ENCODE measurements at places on chromosomes 5 and 9. TPM values are rescaled to one million over a fixed set of nuclear protein-coding genes. Genes with fewer than 3 reads are reported as not detected.

Gene PCDHGB7
- total RNA-seq = 9.8 TPM

Gene PLAC8L1
- not detected for total RNA-seq

Gene BTNL3
- total RNA-seq = not detected

Gene ANKDD1B
- total RNA-seq = not detected

Gene LHX2
- not detected for total RNA-seq

Gene SLC25A2
- 0.16 TPM for total RNA-seq

Gene CTXN3
- total RNA-seq = not detected

Gene SLC22A4
- total RNA-seq = 1.6 TPM

Gene PHF24
- 0.19 TPM for total RNA-seq

Gene GRHPR
- 109 TPM for total RNA-seq

Gene GARNL3
- 12.6 TPM for total RNA-seq

Gene MARCOL
- total RNA-seq = not detected

- DNase-seq = no peak
Measured at GRCh38 chr5:96919754-96920197, 16.1 kb upstream of the LNPEP start.

- no peak for DNase-seq
Measured at GRCh38 chr5:10567781-10568321, 4.0 kb downstream of the ANKRD33B start.

- DNase-seq = no peak
Measured at GRCh38 chr9:20270161-20270560, 352.1 kb downstream of the MLLT3 start.

GRCh38 chr5:55711507-55712022 is 559 bp downstream of the SLC38A9 start:
- no peak for DNase-seq

DNA sequence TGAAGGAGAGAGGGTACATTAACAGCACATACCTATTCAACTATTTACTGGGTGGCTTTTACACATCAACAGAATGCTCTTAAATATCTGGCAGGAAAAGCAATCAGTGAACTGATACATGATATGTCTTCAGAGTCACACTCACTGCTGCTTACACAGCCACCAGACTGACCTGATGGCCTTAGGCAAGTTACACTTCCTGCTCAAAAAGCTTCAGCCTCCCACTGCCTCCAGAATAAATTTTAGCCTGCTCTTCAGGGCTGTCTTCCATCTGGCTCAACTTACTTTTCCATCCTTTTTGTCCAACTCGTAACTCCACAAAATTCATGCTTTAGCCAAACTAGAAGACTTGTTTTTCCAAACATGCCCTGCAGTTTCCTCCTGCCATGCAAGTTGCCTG is 10.7 kb downstream of the LOX start:
- DNase-seq = no peak

DNA sequence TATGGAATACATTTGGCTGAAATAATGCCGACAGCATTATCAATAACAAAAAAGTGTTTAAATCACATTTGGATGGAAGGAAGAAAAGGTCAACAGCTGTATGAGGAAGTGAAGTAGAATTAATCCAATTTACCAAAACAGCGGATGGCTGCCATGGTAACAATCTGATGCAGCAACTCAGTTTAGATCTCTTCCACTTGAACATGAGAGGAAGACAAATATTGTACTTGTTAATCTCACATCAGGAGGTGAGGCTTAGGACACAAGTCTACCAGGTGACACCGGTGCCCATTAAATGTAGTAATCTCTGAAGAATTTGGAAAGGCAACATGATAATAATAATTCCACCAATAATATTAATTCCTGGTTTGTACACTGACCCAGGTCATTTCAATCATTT is 2.4 kb downstream of the RASEF start:
- no peak for DNase-seq

GRCh38 chr9:69923972-69924371 is 103.4 kb downstream of the CFAP95 start:
- DNase-seq = no peak

DNA sequence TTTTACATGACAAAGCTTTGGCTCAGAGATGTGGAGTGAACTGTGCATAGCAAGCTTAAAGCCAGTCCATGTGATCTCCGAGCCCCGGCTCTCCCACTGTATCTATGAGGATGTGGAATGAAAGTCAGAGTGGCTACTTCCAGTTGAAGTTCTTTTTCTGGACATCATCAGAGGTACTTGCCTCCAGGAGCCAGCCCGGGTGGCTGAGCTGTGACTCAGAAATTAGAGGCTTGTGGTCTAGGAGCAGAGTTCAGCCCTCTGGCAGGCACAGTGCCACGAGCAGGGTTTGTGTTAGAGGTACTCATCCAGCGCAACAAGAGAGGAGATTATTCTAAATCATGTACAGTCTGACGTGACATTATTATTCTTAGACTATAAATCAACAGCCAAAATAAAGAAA is 322.5 kb downstream of the CDK5RAP2 start:
- no peak for DNase-seq

- no peak for DNase-seq
Measured at GRCh38 chr5:170471551-170472178, 32.2 kb upstream of the KCNIP1 start.

DNA sequence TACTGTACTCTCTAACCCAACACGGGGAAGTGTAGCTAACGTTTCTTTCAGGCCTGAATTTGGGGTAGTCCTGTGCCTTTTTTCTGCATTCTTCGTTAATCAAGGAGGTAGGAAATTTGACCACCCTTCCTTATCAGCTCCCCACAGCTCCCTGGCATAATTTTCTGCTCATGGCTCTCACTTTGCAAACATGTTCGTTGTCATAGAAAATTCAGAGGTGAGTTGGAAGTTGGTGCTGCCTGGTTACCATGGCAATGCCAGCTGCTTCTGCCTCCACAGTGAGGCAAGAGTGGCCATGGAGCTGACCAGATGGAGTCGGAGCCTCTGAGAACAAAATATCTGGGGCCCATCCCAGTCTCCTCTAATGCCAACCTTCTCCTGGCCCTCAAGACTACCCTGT is 116.6 kb upstream of the BOD1 start:
- no peak for DNase-seq

- no peak for DNase-seq
Measured at GRCh38 chr5:117195076-117195475, 620.5 kb upstream of the SEMA6A start.

GRCh38 chr9:112020680-112021596 is 124.3 kb downstream of the UGCG start:
- DNase-seq = no peak

DNA sequence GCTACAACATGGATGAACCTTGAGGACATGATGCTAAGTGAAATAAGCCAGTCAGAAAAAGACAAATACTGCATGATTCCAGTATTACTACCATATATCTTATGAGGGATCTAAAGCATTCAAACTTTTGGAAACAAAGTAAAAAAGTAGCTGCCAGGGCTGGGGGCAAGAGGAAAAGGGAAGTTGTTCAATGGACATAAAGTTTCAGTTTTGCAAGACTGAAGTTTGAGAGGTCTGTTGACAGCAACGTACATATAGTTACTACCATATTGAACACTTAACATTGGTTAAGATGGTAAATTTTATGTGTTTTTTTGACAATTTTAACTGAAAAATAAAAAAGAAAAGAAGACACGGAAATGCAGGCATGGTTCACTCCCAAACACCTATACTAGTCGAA is 77.6 kb downstream of the MAPKAP1 start:
- no peak for DNase-seq

- DNase-seq = no peak
Measured at GRCh38 chr9:130319300-130319699, 53.7 kb downstream of the HMCN2 start.

GRCh38 chr5:172379481-172379880 is 74.8 kb downstream of the SH3PXD2B start:
- no peak for DNase-seq

- no peak for DNase-seq
Measured at GRCh38 chr9:133419005-133419404, 1.2 kb upstream of the REXO4 start.

DNA sequence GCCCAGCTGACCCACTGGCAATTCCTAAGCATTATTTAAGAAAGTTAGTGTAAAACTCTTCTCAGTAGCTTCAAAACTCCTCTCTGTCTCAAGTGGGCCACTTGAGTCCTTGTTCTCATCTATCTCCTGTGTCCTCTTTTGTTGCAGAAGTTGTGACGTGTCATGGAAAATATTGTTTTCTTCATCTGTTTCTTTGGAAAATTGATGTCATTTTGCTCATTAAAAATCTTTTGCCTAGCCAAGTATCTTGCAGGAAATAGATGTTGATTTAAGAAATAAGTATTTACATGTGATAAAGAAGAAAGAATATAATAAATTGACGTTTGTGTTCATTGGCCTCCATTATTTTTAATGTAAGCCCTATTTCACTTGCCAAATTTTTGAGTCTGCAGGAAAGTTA is 1158.4 kb upstream of the SEMA6A start:
- no peak for DNase-seq

GRCh38 chr5:3197304-3198073 is 398.1 kb upstream of the IRX1 start:
- DNase-seq = no peak

DNA sequence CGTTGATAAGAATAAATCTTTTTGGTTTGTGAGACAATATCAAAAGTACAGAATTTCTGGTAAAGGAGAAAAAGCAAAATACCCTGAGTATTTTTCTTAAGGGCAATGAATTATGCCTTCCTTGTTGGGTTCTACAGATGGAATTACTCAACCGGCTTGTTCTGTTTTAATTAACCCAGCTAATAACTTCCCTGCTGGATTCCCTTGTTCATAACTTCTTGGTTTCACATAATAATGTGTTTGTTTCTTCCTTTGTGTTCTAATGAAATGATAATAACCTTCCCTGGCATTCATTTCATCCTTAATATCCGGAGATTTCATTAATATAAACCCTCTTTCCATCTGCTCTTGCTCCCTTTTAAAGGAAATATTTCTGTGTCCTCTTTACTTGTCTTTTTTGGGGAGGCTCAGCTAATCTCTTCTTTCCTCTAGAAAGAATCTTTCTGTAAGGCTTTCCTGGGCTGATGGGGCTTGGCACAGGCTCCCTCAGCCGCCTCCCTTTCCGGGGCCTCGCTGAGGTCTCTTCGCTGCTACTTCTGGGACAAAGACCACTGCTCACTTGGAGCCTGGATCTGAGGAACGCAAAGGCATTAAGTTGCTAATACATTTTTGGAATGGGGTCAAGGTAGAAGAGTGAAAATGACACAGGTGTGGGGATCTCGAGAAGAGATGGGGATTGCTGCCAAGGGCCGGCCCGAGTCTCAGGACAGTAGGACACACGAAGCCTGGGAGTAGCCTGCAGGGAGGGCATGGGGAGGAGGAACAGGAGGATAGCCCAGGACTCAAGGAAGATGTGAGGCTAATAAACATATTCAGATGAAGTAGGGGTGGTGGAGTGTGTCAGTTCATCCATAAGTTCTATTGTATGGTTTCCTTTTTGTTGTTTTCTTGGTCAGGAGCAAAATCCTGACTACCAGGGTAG is 118.5 kb downstream of the NRG2 start:
- no peak for DNase-seq

DNA sequence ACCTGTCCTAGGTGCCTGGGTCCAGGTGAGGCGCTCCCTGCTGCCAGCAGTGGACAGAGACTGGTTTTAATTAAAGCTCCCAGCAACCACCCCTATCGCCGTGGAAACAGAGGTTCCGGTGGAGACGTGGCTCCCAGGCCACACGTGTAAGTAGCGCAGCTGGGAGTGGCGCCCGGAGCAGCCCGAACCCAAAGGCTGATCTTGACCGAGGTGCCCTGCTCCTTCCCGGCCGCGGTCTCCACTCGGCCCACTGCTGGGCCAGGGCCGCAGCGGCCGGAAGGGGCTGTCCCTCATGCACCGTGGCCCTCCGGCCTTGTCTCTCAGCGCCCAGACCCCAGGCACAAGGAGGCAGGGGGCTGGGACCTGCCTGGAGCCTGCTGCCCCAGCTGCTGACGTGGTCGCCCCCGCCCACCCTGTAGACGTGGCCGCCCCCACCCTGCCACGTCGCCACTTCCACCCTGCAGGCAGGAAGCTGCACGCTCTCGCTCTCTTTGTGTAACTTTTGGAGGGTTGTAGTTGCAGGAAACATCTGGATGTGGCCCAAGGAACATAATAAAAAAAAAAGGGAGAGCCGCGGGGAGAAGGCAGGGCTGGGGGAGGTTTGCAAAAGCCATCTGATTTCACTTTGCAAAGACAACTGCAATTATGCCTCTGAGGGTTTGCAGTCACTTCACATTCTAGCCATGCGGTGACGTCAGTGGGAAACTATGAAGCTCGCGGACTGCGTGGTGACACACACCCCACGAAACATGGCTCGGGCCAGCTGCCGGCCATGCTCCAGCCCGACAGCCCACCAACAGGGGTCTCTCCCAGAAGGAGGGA is 129.9 kb downstream of the RXRA start:
- peak; percentile 91 for DNase-seq

DNA sequence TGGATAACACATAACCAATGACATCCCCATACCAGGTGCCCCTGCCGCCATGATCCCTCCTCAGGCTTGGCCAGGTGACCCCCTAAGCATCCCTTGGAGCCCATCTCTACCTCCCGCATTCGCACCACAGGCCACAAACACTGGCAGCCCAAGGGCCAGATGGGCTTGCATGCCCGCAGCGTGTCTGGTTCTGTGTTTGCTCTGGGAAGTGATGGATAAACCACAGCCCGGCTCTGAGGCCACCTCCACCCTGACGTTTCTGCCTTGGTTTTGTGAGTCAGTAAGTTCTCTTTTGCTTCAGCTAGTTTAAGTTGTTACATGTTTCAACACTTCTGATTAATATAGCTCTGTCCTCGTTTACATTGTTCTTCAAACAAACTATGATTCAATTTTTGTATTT is 172.4 kb upstream of the PHYKPL start:
- DNase-seq = no peak

DNA sequence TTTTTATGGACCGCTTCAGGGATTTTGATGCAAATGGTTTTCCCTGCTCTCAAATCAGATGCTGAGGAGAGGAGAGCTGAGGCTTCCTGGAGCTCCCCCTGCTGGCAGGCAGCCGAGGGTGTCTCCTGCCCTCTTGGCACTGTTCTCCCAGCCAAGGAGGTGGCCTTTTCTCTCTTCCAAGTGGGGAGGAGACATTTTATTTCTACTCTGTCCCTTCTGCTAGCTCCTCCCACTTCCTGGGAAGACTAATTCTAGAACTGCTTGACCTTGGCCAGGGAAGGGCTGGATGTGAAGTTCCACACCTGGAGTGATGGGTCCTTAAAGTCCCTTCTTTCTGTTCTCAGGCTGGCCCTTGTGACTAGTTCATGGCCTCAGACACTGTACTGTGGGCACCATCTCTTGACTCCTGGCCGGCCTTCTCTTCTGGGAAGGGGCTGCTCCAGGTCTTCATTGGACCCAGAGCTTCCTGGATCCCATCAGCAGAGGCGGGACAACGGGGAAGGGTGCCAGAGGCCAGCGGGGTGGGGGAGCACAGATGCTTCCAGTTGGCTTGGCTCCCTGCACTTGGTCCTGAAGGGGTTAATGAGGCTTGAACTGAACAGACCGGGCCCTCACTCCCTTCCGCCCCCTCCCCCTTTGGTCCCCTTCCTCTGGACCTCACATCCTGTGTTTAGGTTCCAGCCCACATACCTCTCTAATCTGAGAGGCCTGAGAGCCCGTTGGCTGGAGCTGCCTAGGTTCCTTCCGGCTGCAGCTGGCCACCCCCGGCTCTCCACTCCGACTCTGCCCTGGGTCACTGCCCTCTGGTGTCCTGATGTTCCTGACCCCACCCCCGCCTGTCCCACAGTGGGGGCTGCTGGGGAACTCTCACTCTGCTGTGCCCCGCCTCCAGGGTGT is 32.1 kb downstream of the PTPA start:
- peak; percentile 91 for DNase-seq

Data from Right ventricle myocardium superior (tissue), 1 donor.